ENCODE measurements at places on chromosomes 13 and 19.
A peak's percentile ranks its signal among the peaks of the same experiment; 100 is the strongest.

- peak; percentile 87 for DNase-seq
These were observed 8.0 kb upstream of the POU2F2 start for GRCh38 chr19:42140125-42140754.

GRCh38 chr13:50215399-50215798, 200.2 kb downstream of the KCNRG start:
- no peak for DNase-seq

- DNase-seq: no peak
These were observed 3.4 kb downstream of the C3 start for GRCh38 chr19:6717036-6717435.

DNA sequence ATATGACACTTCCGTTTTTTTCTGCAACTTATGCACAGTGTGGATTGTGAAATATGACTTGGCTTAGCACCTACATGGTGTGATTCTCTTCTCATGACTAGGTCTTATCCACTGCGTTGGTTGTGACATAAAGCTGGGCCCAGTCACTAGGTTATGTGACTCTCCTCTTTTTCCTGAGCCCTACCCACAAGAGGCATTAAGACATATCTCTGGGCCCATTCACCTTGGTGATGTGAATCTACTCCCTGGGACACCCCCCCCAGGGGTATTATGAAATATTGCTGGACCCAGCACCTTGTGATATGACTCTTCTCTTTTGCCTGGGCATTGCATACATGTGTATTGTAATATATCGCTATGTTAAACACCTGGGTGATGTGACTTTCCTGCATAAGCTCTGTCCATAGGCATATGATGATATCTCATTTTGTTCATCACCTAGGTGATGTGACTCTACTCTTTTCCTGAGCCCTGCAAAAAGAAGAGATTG, 85.8 kb upstream of the ZNF43 start:
- no peak for DNase-seq

DNA sequence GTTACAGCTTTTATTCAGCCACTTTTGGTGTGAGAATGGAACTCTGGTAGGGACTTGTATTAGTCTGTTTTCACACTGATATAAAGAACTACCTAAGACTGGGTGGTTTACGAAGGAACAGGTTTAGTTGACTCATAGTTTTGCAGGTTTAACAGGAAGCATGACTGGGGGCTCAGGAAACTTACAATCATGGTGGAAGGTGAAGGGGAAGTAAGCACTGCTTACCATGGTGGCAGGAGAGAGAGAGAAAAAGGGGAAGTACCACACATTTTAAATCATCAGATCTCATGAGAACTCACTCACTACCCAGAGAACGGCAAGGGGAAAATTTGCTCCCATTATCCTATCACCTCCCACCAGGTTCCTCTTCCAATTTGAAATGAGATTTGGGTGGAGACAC, 942.2 kb downstream of the PCDH17 start:
- DNase-seq: no peak

DNA sequence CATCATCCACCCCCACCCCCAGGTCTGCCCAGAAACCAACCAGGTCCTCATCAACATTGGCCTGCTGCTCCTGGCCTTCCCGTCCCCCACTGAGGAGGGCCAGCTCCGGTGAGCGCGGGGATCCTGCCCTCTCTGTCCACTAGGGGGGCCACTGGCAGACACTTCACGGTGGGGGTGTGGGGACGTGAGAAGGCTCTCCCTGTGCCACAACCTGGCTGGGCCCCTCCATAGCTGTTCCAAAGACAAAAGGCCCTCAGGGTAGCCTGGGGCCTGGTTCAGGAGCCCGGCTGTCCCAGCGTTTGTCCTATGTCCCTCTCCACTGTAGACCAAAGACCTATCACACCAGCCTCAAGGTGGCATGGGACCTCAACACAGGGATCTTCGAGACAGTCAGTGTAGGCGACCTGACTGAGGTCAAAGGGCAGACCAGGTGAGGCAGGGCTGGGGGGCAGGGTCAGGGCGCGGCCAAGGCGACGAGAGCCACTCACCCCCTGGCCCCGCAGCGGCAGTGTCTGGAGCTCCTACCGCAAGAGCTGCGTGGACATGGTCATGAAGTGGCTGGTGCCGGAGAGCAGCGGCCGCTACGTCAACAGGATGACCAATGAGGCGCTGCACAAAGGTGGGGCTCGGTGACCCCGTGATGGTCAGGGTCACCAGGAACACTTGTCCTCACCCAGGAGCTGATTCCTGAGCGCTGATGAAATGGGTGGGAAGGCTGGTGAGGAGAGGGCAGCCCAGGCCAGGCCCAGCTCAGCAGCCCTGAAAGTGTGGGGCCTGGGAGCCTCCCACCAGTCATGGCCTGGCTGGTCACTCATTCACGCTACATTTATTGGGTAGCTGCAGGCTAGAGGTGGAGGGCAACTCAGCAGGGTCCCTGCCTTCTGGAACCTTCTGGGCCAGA, 7.9 kb downstream of the DCAF15 start:
- no peak for DNase-seq

GRCh38 chr13:59299584-59299983, 864.1 kb downstream of the DIAPH3 start:
- DNase-seq: no peak

DNA sequence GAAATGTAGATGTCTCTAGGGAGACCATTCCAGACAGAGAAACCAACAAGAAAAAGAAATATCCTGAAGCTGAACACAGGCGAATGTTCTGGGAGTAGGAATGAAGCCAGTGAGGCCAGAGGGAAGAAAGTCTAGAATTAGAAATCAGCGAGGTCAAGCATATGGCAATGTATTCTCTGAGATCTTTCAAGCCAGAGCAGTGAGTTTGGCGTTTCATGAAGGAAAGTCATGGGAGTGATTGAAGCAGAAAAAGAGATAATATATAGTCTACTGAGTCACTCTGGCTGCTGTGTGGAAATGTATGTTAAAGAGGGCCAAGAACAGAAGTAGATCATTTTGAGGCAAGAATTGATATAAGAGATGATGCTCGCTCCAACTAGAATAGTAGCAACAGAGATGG, 576.0 kb downstream of the PCDH17 start:
- DNase-seq: no peak

GRCh38 chr19:51136851-51137551, 5.1 kb upstream of the SIGLEC7 start:
- no peak for DNase-seq
